ENCODE measurements at places on chromosomes 2 and 18.
A peak's percentile ranks its signal among the peaks of the same experiment; 100 is the strongest.

- DNase-seq, result peak; percentile 77
Observed at GRCh38 chr2:149410701-149411484, 80.5 kb downstream of the LYPD6 start.

- no peak for DNase-seq
Observed at GRCh38 chr2:226137201-226137811, 662.3 kb downstream of the IRS1 start.

GRCh38 chr18:75981102-75981501 lies 513.9 kb downstream of the ZNF516 start:
- no peak for DNase-seq

GRCh38 chr2:171798156-171798820 lies 95.8 kb downstream of the SLC25A12 start:
- no peak for DNase-seq

DNA sequence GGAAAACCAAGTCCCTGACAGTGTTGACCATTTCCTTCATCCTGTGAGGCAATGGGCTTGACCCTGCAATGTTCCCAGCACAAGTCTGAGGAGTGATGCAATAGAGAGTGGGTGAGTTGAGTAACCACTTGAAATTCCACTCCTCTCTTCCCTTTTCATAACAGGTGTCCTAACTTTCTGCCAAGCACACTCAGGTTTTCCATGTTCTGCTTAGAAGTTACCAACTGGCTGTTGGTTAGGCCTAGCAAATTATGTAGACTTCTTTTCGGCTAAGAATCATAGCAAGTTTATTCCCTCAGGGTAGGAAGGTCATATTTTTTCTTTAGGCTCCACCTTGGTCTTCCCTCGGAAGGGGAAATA lies 11.5 kb downstream of the GNLY start:
- no peak for DNase-seq

- DNase-seq, result no peak
Observed at GRCh38 chr2:232875256-232876121, 5.4 kb downstream of the SNORC start.

- no peak for DNase-seq
Observed at GRCh38 chr2:201414099-201415023, 36.9 kb downstream of the TRAK2 start.

GRCh38 chr2:74555610-74556103 lies 1.1 kb downstream of the DOK1 start:
- no peak for DNase-seq

GRCh38 chr2:16608661-16609643 lies 56.7 kb downstream of the CYRIA start:
- peak; percentile 91 for DNase-seq

DNA sequence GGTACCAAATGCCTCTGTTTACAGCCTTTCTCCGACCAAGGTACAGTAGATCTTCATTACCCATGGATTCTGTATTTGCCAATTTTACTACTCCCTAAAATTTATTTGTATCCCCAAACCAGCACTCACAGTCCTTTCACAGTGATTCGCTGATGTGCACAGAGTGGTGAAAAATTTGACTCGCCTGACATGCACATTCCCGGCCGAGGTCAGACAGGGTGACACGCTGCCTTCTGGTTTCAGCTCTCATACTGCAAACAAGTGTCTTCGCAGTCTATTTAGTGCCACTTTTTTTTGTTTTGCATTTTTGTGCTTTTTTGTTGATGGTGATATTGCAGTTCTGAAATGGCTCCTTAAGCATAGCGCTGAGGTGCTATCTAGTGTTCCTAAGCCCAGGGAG lies 71.0 kb downstream of the MAPK4 start:
- no peak for DNase-seq

DNA sequence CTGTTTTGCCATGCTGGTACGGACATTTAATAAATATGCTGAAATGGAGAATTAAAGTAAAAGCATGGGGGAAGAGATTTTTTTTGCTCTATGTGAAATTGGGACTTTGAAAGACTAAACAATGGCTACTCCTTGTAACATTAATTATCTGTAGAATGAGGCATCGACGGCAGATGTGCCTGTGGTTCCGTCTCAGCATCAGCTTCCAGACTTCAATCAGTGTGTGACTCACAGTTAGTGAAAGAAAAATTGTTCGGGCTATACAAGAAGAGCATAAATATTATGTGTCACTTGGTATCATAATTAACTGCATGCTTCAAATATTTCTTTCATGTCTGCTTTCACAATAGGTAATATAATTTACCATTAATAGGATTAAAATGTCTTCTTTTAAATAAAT lies 117.0 kb upstream of the SMIM21 start:
- no peak for DNase-seq

GRCh38 chr2:223944166-223944702 lies 901 bp downstream of the WDFY1 start:
- DNase-seq, result peak; percentile 32

GRCh38 chr2:9473308-9473984 lies 905 bp upstream of the IAH1 start:
- DNase-seq, result peak; percentile 17

GRCh38 chr18:44624052-44624451 lies 56.6 kb upstream of the SETBP1 start:
- no peak for DNase-seq

Measured in NCI-H345 (cell line).